ENCODE measurements at places on chromosomes 2 and 18.

DNA sequence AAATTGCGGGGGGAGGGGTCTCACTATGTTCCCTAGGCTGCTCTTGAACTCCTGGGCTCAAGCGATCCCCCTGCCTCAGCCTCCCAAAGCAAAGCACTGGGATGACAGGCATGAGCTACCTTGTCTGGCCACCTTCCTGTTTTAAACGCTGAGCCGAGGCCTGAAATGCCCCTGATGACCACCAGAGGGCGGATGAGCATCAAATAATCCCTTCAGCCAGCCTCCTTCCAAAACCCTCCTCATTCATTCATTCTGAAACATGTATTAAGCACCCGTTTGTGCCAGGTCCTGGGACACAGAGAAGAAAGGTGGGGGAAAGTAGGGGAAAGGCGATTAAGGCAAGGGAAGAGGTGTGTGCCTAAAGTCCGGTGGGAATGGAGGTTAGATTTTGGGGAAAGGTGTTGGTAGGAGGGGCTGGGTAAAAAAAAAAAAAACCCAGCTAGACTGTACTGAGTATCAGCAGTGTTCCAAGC, 30.7 kb upstream of the PTMA start:
- peak; percentile 90 for DNase-seq

- no peak for DNase-seq
Observed at GRCh38 chr2:58851598-58851997, 610.5 kb upstream of the FANCL start.

DNA sequence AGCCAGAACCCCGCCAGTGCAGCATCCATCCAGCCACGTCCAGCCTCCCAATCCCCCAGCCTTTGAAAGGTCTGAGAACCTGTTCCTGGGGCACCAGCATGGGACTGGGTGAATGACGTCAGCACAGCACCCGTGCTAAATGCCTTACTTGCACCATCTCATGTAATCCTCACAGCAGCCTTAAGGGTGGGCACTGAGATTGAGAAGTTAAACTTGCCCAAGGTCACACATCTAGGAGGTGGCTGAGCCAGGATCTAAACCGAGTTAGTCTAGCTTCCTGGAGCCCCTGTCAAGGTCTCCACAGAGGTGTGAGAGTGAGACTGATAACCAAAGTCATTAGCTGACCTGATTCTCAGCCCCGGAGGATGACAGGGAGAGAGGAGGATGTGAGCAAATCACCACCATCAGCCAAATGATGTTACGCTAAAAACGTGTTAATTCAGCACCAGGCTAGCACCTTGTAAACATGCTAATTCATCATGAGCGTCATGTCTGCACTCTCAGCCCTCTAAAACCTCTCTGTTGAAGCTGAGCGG, 4.6 kb downstream of the CD8A start:
- DNase-seq, result no peak

DNA sequence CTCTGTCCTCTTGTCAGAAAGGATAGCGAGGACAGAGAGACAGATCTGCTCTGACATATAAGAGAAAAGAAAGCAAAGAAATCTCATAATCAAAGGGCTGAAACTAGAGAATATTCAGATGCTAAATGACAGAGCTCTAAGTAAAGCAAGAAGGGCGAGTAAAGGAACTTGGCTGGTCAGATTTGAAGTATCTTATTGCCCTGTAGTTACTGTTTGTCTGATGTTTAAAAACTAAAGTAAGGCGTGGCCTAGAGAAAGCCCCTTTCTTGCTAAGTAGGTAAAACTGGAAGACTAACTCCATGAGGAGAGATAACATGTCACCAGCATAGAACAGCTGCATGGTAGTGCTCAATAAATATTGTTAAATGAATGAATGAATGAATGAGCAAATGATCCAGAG, 70.0 kb downstream of the CRACDL start:
- no peak for DNase-seq

DNA sequence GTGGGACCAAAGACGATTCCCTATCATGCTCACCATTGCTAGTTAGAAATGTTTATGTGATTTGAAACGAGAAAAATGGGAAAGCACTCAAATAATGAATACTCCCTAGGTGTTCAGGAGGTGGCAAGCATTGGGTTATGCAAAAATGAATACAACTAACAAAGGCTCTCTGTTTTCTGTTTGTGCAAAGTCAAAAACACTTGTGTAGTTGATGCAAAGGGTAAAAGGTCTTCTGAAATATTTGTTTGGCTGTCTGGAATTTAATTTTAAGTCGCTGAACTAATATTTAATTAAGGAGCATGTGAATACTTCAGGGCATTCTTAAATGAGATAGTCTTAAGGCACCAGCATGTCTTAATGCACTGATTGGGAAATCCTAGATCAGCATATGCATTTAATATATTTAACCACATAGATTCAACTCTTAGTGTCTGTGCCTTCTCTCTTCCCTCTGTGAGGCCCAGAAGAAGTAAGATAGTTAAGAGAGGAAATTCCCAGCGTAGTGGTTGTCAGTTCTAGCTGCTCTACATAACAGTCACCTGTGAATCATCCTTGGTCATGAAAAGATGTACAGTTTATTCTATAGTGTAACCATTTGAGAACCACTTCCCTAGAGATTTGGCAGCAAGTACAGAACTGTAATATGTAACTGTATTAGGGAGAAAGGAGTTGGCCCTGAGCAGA, 111.9 kb downstream of the EPC2 start:
- no peak for DNase-seq

DNA sequence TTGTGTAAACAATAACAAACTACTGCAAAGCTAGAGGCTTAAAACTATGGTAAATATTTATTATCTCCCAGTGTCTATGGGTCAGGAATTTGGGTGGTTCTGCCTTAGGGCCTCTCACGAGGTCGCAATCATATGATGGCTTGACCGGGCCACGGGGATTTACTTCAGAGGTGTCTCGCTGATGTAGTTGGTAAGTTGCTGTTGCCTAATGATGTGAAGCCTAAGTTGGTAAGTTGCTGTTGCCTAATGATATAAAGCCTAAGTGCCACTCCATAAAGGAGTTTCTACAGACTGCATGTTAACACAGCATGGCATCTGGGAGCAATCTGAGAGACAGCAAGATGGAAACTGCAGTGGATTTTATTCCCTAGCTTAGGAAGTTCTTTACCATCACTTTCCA, 35.8 kb downstream of the FMNL2 start:
- DNase-seq, result no peak

- DNase-seq, result no peak
Observed at GRCh38 chr18:75441896-75442295, 14.4 kb upstream of the SMIM21 start.

DNA sequence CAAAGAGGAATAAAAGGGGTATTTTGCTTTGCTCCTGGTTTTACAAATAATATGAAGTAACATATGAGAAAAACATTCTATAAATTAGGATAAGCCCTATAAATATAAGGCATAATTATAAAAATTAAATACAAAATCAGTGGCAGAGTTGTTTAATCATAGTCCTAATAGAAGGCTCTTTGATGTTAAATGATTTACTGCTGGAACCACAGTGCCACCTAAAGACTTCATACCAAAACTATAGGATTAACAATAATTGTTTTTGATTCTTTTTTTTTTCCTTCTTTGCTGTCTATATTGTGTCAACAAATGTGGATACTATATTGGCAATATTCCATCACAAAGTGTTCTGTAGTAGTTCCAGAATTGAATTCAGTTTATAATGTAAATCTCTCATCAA, 837.7 kb upstream of the SLC39A10 start:
- no peak for DNase-seq

DNA sequence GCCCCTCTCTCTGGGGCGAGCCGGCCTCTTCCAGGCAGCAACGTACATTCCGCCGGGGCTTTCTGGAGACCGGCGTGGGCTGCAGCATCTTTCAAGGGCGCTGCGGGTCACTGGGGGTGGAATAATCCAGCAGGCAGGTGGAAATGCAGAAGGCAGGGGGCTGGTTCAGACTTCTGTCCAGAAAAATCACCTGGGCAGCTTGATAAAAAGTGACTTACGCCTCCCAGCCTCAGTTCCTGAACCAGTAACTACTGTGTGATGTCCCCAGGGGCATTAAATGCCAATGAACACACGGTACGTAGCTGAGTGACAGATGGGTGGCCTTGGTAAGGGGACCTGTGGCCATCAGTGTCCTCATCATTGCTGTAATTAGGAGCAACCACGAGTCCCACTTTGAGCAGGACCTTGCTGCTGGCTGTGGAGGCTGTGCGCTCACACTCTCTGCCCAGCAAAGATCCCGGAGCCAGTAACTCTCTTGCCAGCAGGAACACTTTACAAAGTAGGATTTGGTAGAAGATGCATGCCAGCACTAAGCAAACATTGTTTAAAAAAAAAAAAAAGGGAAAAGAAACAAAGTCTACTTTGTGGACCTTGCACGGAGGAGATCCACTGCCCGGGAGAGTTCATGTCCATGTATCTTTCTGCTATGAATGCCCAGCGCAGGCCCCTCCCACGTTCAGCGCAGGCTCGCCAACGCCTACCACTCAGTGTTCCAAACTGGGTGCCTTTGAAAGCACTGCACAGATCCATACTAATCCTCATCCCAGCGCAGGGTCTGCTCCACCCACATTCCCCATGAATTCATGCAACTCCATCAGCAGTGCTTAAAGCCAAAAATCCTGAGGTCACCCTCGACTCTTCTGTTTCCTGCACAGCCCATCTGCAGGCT, 177.3 kb downstream of the HDAC4 start:
- peak; percentile 40 for DNase-seq

DNA sequence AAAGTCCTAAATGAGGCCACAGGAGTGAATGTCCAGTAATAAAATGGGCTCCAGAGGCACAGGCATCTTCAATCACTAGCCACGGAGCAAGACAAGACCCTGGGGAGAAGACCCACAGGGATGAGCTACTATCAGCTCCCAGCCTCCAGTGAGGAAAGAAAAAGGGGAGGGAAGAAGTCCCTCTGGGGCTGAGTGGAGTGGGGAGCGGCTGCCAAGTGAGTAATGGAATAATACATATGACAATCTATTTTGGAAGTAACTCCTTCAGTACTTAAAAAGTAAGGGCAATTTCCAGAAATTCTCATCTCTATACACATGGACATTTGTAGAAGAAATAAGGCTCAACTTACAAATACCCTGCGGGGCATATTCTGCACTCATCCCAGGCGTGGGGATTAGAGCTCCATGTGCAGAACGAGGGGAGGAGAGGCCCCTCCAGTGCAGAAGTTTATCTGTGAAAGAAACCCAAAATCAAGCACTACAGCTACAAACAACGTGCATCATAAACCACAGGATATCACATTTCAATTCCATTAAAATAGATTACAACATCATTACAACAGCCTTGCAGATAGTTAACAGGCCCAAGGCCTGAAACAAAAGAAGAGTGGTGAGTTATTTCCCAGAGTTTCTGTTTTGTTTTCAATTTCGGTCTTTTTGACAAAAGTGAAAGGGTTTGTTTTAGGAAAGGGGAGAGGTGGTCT, 84.9 kb downstream of the BCL11A start:
- no peak for DNase-seq

- DNase-seq, result no peak
Observed at GRCh38 chr2:229301237-229301636, 30.1 kb upstream of the PID1 start.

DNA sequence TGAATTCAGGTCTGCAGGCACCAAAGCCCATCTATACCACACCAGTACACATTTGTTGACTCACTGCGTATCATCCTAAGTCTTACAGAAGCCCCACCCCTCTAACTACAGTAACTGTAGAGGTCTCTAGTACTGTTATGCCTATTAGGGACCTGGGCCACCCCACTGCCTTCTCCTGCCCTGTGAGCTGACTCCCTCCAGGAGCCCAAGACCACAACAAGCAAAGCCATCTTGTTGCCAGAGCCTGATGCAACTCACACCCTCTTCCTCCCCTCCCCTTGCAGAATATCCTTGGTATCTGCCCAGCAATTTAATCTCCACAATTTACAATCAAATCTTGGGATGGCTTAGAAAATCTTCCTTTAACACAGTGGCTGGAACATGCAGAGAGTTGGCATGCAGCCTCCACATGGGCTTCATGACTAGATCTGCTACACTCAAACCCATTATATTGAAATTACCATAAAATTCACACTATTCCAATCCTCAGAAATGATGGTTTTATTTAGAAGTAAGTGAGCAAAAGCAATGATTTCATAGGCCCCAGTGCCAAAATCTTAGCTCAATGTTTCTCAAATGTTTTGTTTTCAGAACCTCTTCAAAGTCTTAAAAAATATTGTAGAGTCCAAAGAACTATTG, 17.7 kb upstream of the CYP1B1 start:
- DNase-seq, result no peak

GRCh38 chr18:67634631-67635338, 118.3 kb upstream of the DSEL start:
- no peak for DNase-seq

DNA sequence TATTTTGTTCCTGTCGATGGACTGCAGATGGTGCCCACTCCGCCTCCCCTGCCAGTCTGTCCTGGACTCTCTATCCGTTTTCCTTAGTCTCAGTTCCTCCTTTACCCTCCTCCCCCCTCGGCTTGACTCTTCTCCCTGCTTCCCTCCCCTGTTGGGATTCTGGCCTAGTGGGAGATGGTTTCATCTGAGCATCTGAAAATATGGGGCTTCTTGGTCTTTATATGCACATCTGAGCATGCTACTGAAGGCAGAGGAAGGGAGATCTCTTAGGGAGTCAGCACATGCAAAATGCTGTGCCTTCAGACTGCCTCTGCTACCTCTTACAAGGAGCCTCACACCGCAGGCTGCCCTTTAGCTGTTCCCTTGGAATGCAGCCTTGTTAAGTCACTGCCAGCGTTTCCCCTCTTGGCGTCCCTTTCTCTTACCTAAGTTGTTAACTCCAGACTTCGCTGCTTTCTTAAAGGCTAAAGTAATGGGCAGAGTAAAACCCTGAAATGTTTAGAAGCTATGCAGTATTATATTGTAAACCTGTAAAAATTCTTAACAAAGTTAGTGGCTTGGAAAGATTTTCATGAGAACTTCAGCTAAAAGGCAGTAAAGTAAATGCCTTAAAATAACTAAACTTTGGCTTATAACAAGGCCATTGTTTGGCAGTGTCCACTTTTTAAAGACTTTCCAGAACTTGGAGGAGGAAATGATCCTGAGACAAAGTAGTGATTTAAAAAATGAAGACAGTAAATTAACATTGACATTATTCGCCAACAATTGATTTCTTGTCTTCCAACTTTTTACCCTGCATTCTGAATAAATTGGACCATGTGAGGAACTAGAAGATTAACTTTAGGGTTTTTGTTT, 49.8 kb downstream of the LDLRAD4 start:
- DNase-seq, result peak; percentile 66

GRCh38 chr2:12070153-12070552, 323.7 kb downstream of the LPIN1 start:
- DNase-seq, result no peak

DNA sequence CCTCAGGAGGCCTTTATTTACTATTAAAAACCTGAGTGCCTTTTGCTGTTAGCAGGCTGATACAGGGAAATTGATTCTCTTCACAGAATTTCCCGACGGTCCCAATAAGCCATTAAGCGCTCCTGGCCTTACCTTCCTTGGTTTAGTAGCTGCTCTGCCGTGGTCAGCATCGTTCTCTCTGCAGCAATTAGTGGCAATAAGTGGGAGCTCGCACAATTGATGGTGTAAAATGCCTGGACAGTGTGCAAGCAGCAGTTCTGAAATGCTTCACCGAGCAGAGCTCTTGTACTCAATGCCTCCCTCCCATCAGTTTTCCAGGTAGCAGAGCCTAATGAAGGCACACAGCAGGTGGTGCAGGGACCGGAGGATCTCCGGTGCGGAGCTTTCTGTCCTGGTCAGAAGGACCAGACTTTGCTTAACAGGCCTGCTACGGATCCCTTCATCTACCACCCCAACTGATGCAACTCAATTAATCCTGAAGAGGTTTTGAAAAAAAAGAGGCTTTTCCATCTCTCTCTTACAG, 1.1 kb upstream of the LINC00305 start:
- no peak for DNase-seq

Measured in thyroid gland (tissue), 4 donors.